NCI-H774 (cell line): ENCODE measurements at places on chromosomes 5 and 9.
A peak's percentile ranks its signal among the peaks of the same experiment; 100 is the strongest.

GRCh38 chr5:1074226-1074625 is 37.6 kb downstream of the SLC12A7 start:
- no peak for DNase-seq

DNA sequence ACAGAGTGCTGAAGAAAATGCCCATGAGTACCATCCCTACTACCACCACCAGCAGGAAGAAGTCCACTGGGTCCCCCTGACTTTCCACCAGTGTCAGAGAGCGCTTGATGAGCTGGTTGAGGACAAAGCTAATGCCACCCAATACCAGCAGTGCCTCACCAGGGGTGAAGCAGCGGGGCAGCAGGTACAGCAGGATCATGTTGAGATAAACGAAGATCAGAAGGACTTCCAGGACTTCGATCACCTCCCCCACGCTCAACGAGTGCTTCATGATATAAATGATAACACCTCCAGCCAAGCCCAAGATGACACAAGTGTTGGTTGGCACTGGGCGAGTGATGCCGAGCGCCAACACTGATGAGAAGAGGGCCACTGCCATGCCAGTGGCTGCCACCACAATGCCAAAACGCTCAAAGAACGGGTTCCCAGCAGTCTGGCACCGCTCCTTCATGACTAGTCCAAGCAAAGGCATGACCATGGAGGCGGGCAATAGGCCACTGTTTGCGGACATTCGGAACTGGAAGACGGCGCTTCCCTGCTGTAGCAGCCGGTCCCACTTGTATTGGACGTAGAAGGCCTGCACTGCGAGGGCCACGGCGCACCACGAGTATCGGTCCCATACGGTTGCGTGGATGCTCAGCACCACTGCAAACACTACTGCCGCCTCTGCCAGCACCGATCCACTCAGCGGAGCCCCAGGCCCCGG is 679 bp downstream of the DOLK start:
- no peak for DNase-seq

GRCh38 chr9:85971731-85972130 is 30.8 kb downstream of the NAA35 start:
- no peak for DNase-seq

GRCh38 chr5:100708645-100709171 is 173.5 kb downstream of the FAM174A start:
- no peak for DNase-seq

- no peak for DNase-seq
Observed at GRCh38 chr5:147658293-147658932, 124.1 kb downstream of the JAKMIP2 start.

DNA sequence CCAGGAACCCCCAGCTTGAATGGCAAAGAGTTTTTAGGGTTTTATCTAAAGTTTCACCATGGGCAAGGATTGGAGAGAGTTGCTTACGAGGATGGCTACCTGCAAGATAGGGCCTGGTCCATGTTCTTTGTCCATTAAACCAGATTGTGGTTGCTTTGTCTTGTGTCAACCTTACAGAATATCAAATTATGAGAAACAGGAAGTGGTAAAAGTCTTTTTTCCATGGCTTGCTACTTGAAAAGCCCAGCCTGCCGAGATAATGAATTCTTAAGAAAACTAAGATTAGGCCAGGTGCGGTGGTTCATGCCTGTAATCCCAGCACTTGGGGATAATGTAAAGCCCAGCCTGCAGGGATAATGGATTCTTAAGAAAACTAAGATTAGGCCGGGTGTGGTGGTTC is 24.4 kb downstream of the ZNF474 start:
- DNase-seq: no peak

- no peak for DNase-seq
Observed at GRCh38 chr5:32942225-32942989, 231.3 kb downstream of the NPR3 start.

DNA sequence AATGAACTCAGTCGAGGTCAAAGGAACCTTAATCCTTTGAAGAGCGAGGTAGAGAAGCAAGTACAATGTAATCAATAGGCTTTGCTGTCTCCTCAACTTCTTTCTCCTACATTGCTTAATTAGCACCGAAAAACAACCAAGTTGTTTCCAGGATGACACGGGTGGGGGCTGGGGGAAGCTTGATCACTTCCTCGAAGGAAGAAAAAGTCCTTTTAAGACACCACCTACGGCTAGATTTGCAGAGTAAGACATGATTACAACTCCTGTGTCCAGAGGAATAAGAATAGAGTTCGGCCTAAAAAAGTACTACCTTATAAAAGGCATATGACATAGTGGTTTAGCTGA is 811 bp upstream of the ARRDC3 start:
- DNase-seq: no peak

DNA sequence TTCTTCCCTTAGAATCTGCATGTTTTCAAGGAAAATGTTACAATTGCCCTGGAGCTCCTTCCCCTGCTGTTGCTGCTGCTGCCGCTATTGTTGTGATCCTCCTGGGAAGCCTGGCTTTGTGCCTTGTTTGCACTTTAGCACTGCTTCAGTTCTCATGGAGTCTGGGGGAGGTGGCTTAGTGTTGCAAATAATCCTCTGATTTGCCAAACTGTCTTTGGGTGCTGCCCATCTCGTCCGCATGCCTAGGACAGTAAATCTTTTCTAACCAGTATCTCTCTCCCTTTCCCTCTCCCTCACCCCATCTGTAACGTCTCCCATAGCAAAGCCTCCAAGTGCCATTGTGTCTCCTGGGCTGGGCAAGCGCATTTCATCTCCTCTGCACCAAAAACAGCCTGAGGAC is 30.3 kb downstream of the FAM240B start:
- DNase-seq: peak; percentile 44

GRCh38 chr5:154267516-154267915 is 77.0 kb downstream of the GALNT10 start:
- DNase-seq: no peak

- DNase-seq: no peak
Observed at GRCh38 chr9:113269355-113269754, 6.0 kb downstream of the CDC26 start.

- DNase-seq: no peak
Observed at GRCh38 chr9:97592126-97592525, 41.0 kb downstream of the TSTD2 start.

DNA sequence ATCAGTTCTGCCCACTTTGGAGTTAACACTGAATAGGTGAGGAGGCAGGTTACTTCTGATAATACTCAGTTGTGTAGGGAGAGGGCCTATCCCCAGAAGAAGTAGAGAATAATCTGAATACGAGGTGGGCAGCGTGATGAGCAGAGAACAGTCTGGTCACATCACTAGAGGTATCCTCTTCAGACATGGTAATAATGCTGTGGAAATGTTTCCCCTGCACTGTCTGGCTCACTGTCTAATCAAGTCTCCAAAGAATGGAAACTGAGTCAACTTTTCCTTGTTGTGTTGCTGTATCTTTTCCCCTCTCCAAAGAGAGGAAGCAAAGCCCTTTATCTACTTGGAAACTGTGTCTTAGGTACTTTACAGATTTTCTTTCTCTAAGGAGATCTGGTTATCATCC is 110.9 kb upstream of the ANKRD55 start:
- DNase-seq: no peak

DNA sequence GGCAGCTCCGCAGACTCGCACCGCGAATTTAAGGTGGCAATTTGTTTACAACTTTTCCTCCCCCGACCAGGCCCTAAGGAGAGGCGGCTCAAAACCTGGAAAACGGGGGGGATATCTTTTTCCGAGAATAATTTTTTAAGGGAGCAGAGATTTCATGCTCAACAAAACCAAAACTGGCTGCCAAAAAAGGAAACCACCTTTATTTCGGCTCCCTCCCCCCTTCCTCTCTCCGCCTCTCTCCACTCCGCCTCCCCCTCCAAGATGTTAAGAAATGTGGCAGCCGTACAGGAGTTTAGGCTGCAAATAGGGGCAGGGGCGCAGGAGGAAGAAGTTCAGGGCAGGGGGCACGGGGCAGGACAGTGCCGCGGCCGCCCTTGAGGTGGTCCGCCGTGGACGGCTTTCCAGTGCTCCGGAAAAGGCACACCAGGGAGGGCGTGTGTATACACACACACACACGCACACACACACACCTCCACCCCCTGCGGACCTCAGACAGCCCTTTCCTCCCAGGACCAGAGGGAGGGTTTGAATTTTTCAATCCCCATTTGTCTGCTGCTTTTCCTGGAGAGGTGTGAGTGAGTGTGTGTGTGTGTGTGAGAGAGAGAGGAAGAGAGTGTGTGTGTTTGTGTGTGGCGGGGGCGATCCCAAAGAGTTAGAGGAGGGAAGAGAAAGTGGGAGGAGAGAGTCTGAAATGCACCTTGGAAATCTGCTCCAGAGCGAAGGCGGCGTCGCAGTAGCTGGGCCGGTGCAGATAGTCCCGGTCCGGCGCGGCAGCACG is 9.1 kb downstream of the PTCH1 start:
- DNase-seq: no peak

GRCh38 chr5:168163966-168164365 is 127.5 kb upstream of the WWC1 start:
- DNase-seq: peak; percentile 33

DNA sequence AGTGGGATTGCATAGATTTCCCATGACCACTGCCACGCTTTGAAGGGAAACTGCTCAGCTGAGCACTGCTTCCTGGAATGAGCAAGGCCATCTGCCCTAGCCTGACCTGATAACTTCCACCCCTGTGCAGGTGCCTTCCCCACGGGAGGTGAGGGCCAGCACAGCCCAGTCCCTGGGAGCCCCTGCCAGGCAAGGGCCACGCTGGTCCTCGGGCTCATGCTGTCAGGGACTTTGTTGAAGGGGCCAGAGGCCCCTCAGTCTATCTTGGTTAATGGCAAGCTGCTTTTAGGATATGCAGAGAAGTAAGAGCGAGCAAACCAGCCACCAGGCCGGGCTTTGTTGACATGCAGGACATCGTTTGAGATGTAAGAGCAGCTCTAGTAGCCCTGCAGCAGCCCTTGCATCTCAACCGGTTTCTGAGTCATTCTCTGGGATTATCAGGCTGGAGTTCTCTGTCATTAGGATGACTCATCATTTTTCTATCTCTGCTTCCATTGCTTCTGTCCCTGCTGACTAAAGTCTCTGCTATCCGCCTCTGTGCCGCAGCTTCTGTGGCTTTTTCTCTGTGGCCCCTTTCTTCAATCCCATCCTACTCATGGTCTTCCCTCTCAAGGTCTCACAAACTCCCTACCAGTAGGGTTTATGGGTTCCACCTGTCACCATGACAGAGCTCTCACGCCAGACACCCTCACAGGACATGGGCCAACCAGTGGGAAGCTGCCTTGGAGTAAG is 30.6 kb upstream of the IQGAP2 start:
- DNase-seq: no peak

DNA sequence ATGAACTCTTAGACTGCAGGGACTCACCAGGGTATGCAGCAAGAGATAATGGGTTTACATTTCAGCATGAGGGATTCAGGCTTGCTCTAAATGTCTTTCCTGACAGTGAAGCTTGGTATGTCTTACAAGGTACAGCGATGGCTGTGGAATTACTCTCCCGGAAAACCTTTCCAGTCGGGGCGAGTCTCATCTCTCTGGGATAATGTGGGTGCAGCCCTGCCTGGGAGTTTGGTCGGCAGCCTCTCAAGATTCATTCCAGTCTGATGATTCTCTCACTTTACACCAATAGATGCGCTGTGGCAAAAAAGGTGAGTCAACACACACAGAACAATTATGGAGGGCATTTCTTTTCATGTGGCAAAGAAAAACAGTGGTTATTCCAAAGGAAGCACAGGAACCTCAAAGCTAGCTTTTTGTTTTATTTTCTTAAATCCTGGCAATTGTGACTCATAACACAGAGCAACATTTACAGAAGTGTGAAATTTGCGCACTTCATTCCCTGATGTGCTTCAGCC is 190.3 kb downstream of the DCP2 start:
- DNase-seq: no peak

DNA sequence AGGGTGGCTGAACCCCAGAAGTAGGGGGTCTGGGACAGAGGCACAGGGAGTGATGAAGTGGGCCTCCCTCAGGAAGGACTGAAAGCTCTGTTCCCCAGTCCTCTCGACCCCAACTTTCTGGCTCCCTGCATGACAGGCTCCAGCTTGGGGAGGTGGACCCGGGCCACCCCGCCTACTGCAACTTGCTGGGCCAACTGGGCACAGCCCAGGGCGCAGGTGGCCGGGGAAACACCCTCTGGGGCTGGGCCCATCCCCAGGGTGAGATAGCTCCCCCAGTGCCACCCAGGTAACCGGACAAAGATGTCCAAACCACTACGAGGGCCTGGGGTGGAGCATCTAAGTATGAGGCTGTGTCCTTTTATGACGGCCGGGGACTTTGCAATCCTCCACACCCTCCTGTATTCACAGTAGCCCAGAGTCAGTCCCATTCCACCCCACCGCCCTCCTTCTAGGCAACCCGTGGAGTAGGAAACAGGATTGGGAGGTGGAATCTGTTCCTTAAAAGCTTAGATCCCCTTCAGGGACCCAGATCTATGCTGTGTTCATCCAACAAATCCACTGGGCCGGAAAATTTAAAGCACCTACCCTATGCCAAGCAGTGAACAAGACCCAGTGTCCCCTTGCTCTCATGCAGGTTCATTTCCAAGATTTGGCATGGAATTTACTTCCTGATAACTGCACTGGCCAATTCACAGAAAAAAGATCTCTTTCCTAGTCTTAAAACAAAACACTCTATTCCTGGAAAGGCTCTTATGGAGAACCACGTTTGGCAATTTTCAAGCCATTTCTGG is 19.9 kb downstream of the DNM1 start:
- DNase-seq: no peak
